Sigmoid colon (tissue), 7 donors: ENCODE measurements at places on chromosomes 1 and 21.

GRCh38 chr1:78854556-78854955, 152.0 kb downstream of the ADGRL4 start:
- H3K27me3 ChIP-seq, result no peaks in the 10 kb centered on the region
- H3K27ac ChIP-seq, result no peak overlapping the region
- DNase-seq, result no peak
- no peak overlapping the region for H3K4me3 ChIP-seq
- H3K4me1 ChIP-seq, result no peaks in the 10 kb centered on the region

DNA sequence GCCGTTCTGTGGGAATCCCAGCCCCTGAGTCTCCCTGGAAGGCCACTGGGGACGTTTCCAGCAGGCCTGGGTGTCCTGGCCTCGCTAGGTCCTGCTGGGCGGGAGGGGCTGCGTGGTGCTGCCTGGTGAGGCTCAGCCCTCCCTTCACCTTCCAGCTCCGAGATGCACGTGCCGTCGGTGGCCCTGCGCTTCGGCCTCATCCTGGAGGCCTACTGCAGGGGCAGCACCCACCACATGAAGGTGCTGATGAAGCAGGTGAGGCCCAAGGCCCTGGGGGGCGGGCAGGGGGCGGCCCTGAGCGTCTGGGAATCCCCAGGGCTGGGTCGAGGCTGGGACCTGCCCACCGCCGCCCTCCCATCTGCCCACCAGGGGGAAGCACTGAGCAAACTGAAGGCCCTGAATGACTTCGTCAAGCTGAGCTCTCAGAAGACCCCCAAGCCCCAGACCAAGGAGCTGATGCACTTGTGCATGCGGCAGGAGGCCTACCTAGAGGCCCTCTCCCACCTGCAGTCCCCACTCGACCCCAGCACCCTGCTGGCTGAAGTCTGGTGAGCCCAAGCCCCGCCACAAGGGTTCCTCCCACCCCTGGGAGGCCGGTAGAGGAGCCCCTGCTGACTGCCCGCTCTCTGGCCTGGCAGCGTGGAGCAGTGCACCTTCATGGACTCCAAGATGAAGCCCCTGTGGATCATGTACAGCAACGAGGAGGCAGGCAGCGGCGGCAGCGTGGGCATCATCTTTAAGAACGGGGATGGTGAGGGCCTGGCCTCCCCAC, 70.3 kb downstream of the PIK3CD start:
- H3K36me3 ChIP-seq, result peaks cover 5% of the 10 kb centered on the region
- no peak overlapping the region for H3K4me3 ChIP-seq
- DNase-seq, result no peak
- H3K27ac ChIP-seq, result no peak overlapping the region
- peaks cover 19% of the 10 kb centered on the region for H3K4me1 ChIP-seq

DNA sequence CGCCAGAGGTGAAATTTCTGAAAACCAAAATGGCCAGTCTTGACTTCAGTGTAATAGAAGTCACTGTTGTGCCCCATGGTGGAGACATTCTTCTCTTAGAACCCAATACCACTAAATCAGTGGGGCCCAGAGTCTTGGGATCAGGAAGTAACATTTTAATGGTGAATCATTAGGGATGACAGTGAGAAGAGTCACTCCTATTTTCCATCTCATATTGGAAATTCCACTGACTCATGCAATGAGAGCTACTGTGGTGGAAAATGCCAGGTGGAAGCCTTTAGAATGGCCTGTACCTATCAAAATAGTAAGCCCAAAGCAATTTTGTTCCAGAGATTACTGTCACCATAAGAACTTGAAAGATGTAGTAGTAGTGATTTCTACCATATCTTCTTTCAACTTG, 20.6 kb upstream of the PPM1J start:
- no peak overlapping the region for H3K4me3 ChIP-seq
- DNase-seq, result no peak
- H3K36me3 ChIP-seq, result no peaks in the 10 kb centered on the region
- no peaks in the 10 kb centered on the region for H3K27me3 ChIP-seq
- H3K4me1 ChIP-seq, result no peaks in the 10 kb centered on the region
- no peak overlapping the region for H3K27ac ChIP-seq

- no peaks in the 10 kb centered on the region for H3K27me3 ChIP-seq
- DNase-seq, result no peak
- H3K4me1 ChIP-seq, result peaks cover 33% of the 10 kb centered on the region
- no peaks in the 10 kb centered on the region for H3K36me3 ChIP-seq
- no peak overlapping the region for H3K27ac ChIP-seq
These were observed 169.9 kb downstream of the BRINP2 start for GRCh38 chr1:177340601-177341067.

DNA sequence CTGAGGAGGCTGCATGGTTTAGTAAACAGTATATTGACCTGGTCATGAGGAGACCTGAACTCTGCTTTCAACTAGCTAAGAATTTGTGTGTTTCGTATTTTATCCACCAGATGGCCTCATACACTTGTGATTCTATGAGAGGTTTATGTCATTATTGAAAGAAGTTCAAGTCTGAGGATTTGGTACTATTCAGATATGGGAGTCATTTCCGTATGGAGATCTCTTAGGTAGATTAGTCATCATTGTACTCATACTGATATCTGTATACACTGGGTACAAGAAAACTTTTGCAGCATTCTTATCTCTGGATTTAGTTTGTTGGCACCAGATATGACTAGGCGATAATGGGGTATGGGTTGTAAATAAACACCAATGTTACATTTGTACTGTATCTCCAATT, 26.6 kb downstream of the ATF6 start:
- H3K4me3 ChIP-seq, result no peak overlapping the region
- no peak overlapping the region for H3K27ac ChIP-seq
- DNase-seq, result no peak
- H3K36me3 ChIP-seq, result peaks cover 6% of the 10 kb centered on the region
